ENCODE measurements at places on chromosomes 4 and X.

GRCh38 chr4:176788971-176789370 lies 3.8 kb downstream of the VEGFC start:
- DNase-seq, result no peak

DNA sequence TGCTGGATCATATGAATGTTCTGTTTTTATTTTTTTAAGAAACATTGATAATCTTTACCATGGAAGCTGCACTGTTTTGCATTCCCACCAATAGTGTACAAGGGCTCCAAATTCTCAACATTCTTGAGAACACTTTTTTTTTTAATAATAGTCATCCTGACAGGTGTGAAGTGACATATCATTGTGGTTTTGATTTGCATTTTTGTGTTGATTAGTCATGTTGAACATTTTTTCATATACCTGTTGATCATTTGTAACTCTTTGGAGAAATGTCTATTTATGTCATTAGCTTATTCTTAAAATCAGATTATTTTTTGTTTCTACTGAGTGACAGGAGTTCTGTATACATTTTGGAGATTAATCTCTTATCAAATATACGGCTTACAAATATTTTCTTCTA lies 408.5 kb downstream of the GLUD2 start:
- no peak for DNase-seq

- DNase-seq, result no peak
These were observed 370.4 kb upstream of the FGF13 start for GRCh38 chrX:139081965-139082364.

DNA sequence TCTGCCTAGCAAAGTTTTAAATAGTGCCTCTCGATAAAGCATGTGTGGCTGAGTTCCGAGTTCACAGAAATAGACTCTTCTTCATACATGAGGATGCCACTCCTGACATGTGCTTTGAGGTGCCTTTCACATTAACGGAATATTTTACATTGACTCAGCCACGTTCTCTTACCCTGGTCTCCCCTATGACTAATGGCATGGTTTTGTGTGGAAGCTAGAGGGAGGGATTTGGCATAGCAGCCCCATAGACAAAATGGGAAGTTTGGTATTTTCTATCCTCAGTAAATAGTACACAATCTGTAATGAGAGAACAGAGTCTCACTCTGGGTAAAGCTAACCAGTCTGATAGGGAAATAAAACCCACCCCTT lies 68.9 kb downstream of the PCDH19 start:
- DNase-seq, result no peak

GRCh38 chrX:73930300-73930699 lies 367.3 kb downstream of the CHIC1 start:
- no peak for DNase-seq

DNA sequence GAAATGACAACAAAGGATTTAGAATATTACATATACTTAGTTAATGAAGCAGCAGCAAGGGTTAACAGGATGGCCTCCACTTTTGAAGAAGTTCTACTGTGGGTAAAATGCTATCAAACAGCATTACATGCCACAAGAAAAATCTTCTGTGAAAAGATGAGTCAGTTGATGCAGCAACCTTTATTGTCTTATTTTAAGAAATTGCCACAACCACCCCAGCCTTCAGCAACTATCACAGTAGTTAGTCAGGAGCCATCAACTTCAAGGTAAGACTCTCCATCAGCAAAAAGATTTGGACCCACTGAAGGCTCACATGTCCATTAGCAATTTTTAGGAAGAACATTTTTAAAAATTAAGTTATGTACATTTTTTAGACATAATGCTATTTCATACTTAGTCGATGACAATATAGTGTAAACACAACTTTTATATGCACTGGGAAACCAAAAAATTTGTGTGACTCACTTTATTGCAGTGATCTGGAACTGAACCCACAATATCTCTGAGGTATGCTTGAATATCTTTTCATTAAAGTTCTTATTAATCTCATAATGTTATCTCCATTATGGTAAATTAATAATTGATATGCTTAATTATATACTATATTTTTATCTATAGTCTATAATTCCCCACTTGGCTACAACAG lies 81.2 kb downstream of the SPCS3 start:
- DNase-seq, result no peak

DNA sequence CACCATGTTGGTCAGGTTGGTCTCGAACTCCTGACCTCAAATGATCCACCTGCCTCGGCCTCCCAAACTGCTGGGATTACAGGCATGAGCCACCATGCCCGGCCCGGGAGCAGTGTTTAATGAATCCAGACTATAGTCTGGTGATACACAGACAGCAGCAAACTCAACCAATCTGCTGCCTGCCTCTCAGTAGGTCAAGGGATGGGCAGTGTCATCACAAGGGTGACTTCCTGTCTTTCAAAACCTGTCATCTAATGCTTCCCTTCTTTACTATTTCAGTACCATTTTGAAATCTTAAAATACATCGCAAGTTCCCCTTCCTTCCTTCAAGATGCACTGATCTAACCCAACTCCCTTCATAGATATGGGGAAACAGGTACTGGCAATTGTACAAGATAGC lies 8.4 kb downstream of the RPL39 start:
- no peak for DNase-seq

- DNase-seq, result no peak
These were observed 60.2 kb upstream of the MSN start for GRCh38 chrX:65607070-65607742.

DNA sequence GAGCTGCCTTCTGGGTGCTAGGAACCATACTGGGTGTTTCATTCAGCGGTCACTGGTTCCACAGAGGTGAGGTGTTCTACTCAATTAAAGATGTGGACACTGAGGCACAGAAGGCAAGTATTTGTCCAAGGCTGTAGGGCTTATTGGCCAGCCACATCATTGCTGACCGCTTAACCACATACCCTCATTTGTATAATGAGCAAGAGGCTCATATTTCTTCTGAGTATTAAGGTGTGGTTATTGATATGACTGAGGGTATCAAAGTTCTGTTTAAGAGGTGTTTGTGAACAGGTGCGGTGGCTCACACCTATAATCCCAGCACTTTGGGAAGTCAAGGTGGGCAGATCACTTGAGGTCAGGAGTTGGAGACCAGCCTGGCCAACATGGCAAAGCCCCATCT lies 14.3 kb downstream of the RNF4 start:
- no peak for DNase-seq

DNA sequence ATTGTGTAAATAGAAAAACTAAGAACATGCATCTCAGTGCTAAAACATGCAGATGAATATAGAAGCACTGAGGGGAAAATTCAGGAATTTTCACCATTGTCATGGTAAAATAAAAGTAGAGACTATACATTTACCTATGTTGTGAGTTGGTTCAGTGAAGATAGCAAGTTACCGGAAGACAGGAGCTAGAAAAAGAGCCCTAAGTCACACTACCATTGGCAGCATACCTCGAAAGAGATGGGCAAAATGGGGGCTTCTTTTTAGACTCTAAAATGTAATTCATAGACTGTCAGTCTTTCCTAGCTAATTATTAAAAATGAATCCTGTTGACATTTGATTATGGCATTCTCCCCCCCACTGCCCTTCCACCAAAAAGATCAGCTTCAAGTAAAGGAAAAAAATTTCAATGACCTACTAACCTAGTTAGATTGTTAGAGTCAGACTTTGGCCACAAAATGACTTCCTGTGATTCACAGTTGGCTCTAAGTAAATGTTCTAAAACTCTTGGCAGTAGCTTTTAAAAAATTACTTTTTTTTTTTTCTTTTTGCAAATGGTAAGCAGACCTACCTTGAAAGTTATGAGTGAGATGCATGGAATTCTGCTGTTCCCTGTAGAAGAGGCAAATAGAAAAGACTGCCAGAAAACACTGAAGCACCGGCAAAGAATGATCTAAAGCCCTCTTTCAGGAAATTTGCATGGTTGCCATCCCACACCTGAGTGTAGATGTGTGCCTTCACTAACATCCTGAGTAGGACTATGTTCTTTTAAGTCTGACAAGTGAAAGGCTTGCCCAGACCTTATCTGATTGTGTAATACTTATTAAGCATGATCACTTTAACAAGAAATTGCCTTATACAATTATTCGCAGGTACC lies 26.4 kb upstream of the ARSJ start:
- DNase-seq, result no peak

- DNase-seq, result no peak
These were observed 82.5 kb downstream of the WFS1 start for GRCh38 chr4:6352031-6352692.

GRCh38 chrX:124347242-124347641 lies 879 bp downstream of the SH2D1A start:
- DNase-seq, result no peak

DNA sequence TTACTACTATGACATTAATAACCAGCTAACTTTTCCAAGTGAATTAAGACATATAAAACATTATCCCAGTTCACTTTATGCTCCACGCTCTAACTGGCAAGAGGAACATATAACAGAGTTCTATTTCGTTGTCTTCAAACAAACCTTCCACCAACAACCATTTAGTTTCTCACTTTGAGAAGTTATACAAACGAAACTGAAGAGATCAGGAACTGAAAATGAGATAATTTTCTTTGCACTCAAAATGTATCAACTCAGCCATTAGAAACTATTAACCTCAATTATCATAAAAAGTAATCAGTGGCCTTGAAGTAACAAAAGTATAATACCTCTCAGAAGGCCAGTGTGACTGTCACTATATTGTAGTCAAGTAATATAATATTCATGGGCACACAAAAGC lies 70.1 kb downstream of the CHM start:
- DNase-seq, result peak; percentile 1

DNA sequence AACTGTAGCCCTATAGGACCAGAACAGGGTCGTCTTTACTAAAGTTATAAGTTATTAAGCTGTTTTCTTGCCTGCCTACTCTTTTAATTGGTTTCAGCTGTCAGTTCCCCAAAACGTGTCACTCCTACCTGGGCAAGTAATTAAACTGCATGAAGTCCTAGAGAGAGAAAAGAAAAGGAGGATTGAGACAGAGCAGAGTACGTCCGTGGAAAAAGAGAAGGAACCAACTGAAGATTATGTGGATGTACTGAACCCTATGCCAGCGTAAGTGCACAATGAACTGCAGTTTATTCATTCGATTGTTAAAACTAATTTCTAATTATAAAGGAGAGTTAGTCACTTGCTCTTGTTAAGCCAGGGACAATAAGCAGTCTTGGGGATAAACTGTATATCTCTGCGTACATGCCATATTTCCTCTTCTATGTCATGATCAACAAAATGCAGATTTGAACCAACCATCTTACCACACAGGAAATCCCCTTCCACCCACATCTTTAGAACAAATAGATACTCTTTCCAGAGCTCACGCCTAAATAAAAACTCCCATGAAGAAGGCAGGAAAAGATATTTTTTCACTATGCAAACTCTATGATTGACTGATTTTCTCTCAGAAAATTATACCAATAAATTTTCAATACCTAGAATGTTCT lies 22.8 kb downstream of the STAP1 start:
- no peak for DNase-seq

GRCh38 chrX:334971-335757 lies 16.6 kb upstream of the GTPBP6 start:
- DNase-seq, result no peak

- DNase-seq, result no peak
These were observed 222.4 kb downstream of the SHROOM3 start for GRCh38 chr4:76657443-76657842.

DNA sequence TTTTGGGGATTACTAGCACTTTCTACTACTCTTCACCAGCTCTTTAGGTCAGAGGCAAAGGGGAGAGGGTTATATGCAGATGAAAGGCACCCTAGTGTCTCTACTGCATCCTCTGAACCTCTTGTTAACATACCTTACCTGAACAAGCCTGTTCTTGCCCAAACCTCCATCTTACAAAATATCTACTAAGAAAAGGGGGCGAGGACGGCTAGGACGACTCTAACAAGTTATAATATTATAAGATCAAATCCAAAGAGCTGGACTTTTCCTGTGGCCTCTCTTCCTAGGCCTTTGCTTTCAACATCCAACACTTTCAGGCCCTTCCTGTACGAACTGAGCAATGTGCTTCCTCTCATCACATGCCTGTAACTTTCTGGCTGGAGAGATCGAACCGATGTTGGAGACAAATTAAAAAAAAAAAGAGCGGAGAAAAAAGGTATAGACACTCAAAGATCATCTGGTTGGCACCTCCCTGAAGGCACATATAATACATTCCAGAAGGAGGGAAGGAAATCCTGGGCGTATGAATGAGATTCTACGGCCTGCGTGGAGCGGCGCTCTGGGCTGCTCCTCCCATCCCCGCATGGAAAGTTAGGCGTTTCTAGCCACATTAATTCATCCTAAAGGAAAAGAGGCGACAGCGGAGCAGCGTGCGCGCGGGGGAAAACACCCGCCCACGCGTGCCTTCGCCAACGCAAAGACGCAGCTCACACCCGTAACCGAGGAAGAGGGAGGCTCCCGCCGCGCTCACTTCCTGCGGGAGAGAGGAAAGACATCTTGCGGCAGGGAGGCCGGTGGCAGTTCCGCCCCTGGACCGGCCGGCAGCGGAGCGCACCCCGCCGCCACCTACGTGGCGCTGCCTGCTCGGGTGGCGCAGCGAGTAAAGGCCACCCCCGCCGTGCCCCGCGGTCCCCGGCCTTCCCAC lies 808 bp downstream of the PRDM5 start:
- no peak for DNase-seq

DNA sequence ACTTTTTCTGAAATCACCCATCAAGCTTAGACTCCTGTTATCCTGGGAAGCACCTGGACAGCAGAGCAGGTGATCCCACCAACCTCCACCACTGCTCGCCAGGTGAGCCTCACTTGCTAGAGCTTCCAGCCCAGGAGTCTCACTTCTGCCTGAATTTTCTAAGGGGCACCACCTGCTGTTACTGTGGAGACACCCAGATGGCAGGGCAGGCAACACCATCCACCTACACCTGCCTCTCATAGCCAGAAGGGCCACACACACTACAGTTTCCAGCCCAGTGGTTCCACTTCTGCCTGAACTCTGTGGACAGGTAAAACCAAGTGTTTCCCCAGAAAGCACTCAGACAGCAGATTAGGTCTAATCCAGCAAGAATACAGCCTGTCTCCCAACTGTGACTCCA lies 262.0 kb downstream of the ARAP2 start:
- no peak for DNase-seq

DNA sequence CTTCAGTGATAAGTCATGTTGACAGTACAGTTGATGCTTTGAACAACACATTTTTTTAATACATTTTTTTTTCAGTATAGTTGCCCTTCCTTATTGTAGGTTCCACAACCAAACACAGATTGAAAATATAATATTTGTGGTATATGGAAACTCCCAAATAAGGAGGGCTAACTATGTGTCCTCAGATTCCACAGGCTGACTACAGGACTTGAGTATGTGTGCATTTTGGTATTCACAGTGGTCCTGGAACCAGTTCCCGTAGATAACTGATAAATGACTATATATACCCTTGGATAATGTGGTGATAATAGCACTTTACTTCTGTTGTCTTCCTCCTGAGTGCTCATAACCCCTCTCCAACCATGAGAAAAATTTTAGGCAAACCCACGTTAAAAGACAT lies 111.6 kb upstream of the NUDT6 start:
- DNase-seq, result no peak

GRCh38 chr4:69896530-69897116 lies 34.2 kb upstream of the CSN1S1 start:
- no peak for DNase-seq

- no peak for DNase-seq
These were observed 188.0 kb downstream of the SLC4A4 start for GRCh38 chr4:71526637-71527406.

All from GM19239 (cell line).